Epithelial cell of proximal tubule (primary cell): ENCODE measurements at places on chromosomes 5 and 9. TPM values are rescaled to one million over a fixed set of nuclear protein-coding genes. Genes with fewer than 3 reads are reported as not detected.

The MZB1 gene
- not detected in 2 replicates for total RNA-seq

The HTR4 gene
- not detected in 2 replicates for total RNA-seq

The IFNK gene
- not detected in 2 replicates for total RNA-seq

DNA sequence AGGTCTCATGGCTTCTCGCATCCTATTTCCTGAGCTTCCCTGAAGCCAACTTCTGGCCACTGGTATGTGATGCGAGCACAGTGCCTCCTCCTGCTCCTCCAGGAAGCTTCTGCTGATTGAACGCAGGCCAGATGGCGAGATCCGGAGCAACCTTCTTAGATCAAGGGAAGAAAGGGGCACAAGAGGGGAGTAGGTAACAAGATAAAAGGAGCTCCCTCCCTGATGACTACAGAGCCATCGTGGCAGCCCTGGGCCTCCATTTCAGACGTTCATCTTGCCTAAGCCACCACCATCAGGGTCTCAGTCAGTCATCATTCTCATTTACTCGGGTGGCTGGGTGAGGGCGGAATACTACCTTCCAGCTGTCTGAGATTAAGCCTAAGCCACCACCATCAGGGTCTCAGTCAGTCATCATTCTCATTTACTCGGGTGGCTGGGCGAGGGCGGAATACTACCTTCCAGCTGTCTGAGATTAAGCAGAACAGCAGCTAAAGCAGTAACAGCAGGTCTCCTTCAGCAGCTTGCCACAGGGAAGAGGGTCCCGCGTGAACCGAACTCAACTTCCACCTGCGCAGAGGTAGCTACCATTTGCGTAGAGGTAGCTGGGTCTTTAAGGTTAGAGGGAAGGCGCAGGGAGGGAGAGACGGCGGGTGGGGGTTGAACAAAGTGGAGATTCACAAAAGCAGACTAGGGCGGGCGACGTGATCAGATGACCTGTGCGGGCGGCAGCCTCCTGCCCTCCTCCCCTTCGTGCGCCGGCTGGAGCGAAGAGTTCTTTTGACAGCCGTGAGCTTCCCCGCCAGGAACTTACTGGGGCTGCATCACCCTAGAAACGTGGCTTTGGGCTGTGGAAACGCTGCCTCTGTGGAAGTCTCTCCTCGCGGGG lies 27.9 kb upstream of the MGAT1 start:
- DNase-seq, result no peak

DNA sequence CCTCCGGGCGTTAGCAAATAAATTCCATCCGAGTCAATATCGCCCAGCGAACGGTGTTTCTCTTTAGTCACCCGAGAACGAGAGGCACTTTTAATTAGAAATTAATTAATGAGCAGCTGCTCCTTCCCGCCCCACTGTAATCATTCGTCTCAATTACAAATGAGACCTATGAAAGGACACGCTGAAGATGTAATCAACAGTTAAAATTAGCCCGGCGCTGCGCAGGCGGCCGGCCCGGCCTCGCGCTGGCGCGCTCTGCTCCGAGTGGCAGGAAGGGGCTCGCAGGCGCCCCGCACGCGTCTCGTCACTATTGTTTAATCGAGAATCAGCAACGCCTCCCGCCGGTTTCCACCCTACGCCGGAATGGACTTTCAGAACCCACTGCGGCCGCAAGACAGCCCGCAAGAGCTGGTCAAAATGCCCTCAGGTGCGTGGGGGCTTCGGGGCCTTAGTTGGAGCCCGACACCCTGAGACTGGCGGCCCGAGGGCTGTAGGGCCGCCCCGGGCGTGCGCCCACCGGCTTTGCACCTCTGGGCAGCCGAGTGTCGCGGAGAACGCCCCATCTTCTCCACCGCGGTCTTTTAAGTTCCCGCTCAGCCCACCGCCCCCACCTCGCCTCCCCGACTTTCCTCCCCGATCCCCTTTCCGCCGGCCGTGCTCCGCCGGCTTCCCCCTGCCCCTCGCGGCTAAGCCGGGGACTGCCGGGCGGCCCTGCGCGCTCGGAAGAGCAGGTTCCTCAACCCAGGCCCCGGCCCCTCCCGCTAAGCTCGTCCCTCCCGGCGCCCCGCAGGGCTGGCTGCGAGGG lies 597 bp upstream of the IRX4 start:
- DNase-seq, result no peak

- no peak for DNase-seq
These were observed 412 bp downstream of the RIOK2 start for GRCh38 chr5:97182571-97183099.

DNA sequence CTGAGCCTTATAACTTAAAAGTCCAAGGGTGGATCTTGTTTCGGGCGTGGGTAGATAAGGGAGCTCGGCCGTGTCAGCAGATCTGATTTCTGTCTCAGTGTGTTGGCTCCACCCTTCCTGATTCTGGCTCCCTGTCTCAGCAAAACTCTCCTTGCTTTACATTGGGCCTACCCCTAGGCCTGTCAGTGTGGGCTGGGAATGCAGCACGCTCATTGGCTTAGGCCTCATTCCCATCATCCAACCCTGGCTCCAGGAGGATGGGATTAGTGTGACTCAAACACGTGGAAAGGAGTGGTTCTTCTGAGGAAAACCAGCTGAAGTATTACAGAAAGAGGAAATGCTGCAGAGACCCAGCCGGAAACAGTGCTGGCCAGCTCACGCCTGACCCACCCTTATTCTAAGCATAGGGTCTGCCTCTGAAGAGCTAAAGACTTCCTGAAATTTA lies 59.9 kb downstream of the ZFAND5 start:
- peak; percentile 88 for DNase-seq

DNA sequence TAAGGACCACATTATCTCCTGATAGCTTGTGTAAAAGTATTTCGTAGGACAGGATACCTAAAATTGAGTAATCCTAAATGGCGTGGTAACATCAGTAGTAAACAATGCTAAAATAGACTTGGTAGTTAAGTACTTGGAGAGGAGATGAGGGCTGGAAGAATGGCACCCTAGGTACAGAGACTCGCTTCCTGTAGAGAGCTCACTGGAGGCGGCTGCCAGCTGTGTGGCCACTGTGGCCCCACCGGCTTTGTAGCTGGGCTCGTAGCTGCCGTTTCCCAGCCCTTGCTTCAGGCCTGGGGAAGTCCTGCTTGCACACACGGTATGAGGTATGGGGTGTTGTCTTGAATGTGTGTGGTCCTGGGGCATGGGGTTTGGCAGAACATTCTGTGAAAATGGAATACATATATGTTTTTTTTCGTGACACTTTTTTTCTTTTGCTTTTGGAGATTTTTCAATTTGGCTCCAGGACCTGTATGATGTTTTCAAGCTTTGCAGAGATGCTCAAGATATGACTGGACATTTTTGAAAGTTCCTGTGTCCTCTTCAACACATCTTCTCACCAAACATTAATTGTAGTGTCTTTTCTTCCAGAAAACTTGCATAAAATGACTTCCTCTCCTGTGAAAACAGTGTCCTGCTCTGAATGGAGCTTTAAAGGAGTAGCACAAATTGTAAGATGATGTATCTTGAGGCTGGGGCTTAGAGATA lies 58.0 kb downstream of the RCL1 start:
- no peak for DNase-seq

- DNase-seq, result no peak
These were observed 72.1 kb upstream of the SREK1 start for GRCh38 chr5:66072031-66072430.

- no peak for DNase-seq
These were observed 61.9 kb upstream of the ADAMTS19 start for GRCh38 chr5:129398026-129398678.

DNA sequence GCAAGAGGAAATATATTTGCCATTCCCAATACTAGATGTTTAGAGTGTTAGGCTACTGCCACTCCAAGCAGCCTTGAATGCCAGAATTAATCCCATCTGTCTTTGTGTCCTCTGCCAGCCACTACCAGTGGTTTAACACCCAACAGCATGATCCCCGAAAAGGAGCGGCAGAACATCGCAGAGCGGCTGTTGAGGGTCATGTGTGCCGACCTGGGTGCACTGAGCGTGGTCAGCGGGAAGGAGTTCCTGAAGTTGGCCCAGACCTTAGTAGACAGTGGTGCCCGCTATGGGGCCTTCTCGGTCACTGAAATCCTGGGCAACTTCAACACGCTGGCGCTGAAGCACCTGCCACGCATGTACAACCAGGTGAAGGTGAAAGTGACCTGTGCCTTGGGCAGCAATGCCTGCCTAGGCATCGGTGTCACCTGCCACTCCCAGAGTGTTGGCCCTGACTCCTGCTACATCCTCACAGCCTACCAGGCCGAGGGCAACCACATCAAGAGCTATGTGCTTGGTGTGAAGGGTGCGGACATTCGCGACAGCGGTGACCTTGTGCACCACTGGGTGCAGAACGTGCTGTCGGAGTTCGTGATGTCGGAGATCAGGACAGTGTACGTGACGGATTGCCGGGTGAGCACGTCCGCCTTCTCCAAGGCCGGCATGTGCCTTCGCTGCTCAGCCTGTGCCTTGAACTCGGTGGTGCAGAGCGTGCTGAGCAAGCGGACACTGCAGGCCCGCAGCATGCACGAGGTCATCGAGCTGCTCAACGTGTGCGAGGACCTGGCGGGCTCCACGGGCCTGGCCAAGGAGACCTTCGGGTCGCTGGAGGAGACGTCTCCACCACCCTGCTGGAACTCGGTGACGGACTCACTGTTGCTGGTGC lies 29.3 kb downstream of the AMBP start:
- no peak for DNase-seq

DNA sequence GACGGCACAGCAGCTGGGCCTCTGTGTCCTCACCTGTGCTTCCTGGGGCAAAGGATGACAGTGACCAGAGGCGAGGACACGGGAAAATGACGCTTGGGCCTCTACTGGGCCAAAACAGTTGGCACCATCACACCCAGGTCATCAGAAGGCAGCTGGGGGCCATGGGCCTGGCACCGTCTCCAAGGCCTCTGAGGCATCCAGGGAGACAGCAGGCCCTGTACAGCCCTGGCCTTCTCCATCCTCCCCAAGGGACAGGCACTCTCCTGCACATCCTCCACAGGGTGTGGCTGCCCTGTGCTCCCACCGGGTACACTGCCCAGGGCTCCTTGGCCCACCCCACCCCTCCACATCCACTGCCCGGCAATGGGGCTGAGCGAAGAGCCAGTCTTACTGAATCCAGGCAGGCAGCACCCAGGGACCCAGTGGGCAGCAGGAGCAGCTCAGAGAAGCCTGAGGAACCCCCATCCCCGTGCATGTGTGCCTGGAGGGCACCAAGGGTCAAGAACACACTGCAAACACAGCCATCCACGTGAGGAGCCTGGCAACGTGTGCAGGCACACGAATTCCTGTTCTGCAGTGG lies 4.0 kb downstream of the LPCAT1 start:
- no peak for DNase-seq

- no peak for DNase-seq
These were observed 129.7 kb downstream of the CEMIP2 start for GRCh38 chr9:71638627-71639026.

GRCh38 chr5:176579323-176579722 lies 30.2 kb downstream of the CDHR2 start:
- no peak for DNase-seq

DNA sequence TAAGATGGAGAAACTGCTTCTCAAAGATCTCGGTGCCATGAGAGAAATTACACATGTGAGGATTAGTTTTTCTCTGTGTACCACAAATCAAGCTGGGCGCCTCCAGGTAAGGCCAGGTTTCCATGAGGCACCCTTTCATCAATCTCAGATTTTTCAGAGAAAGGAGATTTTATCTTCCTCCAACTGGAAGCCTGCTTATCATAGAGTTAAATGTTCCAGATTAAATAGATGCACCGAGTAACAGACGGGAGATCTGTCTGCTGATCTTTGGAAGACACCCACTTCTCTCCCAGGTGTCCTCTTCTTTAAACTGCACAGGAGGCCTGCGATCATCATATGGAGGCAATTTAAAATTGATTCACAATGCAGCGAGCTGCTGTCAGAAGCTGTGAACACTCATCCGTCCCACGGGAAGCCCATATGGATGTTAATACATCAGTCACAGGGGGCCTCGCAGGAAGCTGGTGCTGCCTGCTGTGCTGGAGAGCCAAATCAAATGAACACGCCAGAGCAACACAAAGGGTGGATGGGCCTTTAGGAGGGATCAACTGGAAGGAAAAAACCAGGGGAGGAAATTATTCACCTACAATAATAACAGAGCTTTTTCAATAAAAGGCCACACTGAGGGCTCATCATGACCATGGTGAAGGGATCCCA lies 93.3 kb downstream of the TLE1 start:
- no peak for DNase-seq

DNA sequence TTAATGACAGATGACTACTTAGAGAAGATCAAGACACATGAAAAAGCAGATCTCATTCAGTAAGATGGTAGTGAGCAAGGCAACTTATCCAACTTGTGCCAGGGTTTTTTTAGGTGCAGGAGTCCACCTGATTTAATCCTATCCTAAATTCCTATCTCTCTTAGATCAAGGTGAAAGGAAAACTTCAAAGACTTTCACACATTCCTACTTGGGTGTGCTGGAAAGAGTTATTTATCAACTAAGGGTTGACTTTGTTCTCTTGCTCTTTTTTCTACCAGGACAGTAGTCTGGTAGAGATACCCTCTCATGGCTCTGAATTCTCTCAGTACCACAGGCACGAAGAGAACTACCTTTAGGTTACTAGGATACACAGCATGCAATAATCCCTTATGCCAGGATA lies 18.2 kb downstream of the TUT7 start:
- no peak for DNase-seq

- DNase-seq, result no peak
These were observed 139.6 kb downstream of the ARSB start for GRCh38 chr5:78845470-78845869.

DNA sequence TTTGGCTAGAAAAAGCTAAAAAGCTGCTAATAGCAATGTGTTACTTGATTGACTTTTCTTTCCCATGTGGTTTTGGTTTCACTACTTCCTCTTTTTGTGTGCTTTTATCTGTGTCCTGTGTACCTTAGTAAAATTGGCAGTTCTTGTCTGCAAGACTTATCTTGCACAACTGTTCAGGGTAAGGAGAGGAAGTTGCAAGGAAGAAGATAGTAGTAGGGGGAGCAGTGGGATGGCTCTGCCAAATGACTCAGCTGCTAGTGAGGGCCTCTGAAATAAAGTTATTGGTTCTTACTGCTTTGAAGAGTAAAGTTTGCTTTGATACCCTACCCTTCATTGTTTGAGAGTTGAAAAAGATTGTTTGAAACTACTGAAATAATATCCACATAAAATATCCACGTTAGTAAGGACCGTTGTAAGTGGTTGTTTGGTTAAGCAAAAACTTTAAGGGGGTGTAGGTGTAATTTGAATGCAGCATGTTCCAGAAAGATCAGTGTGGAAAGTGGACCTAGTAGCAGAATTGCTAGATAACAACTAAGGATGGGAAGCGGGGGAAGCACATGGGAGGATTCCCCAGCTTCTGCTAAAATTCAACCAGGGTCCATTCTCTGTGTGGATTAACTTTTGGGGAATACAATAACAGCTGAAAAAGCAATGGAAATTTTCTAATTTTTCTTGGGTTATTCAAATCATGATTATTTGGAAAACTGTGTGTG lies 123.5 kb downstream of the SCAMP1 start:
- no peak for DNase-seq

GRCh38 chr5:35745193-35745592 lies 111.5 kb upstream of the IL7R start:
- no peak for DNase-seq
